ENCODE measurements at places on chromosomes 6 and 20. TPM values are rescaled to one million over a fixed set of nuclear protein-coding genes. Genes with fewer than 3 reads are reported as not detected.

PROKR2 gene
- polyA plus RNA-seq: not detected

PRRT1 gene
- not detected for polyA plus RNA-seq

RCAN2 gene
- not detected for polyA plus RNA-seq

CDC5L gene
- polyA plus RNA-seq: 16.0 TPM

CDH26 gene
- polyA plus RNA-seq: not detected

ULBP2 gene
- polyA plus RNA-seq: 0.33 TPM

PRKN gene
- 0.55 TPM for polyA plus RNA-seq

TRMT6 gene
- 13.3 TPM for polyA plus RNA-seq

TBX18 gene
- not detected for polyA plus RNA-seq

MEP1A gene
- polyA plus RNA-seq: not detected

GPX5 gene
- polyA plus RNA-seq: not detected

SULF2 gene
- polyA plus RNA-seq: 1.7 TPM

OR2B6 gene
- polyA plus RNA-seq: not detected

GTSF1L gene
- 1.2 TPM for polyA plus RNA-seq

IRF4 gene
- polyA plus RNA-seq: 22.9 TPM

LGSN gene
- not detected for polyA plus RNA-seq

SLC24A3 gene
- not detected for polyA plus RNA-seq

C20orf96 gene
- polyA plus RNA-seq: 1.1 TPM

PPP1R3G gene
- polyA plus RNA-seq: 0.23 TPM

GSTA3 gene
- polyA plus RNA-seq: not detected

BNIP5 gene
- not detected for polyA plus RNA-seq

BTNL2 gene
- polyA plus RNA-seq: not detected

RPS6KA2 gene
- polyA plus RNA-seq: 4.9 TPM

FNDC1 gene
- polyA plus RNA-seq: not detected

PRPH2 gene
- polyA plus RNA-seq: not detected

FLRT3 gene
- not detected for polyA plus RNA-seq

QRSL1 gene
- 78.5 TPM for polyA plus RNA-seq

CEBPB gene
- 18.7 TPM for polyA plus RNA-seq

ENPP3 gene
- not detected for polyA plus RNA-seq

KCNB1 gene
- not detected for polyA plus RNA-seq

ZC3H12D gene
- polyA plus RNA-seq: 8.2 TPM

MDC1 gene
- polyA plus RNA-seq: 4.6 TPM

C6orf163 gene
- 0.56 TPM for polyA plus RNA-seq

C20orf144 gene
- not detected for polyA plus RNA-seq

PI16 gene
- polyA plus RNA-seq: 2.3 TPM

PLEKHG1 gene
- polyA plus RNA-seq: 40.2 TPM

ZSCAN23 gene
- polyA plus RNA-seq: 0.14 TPM

TREML2 gene
- polyA plus RNA-seq: 12.4 TPM

ZDHHC14 gene
- polyA plus RNA-seq: 13.5 TPM

MAP7 gene
- polyA plus RNA-seq: 4.0 TPM

BACH2 gene
- polyA plus RNA-seq: 21.2 TPM

HCK gene
- 52.0 TPM for polyA plus RNA-seq

FAM83C gene
- not detected for polyA plus RNA-seq

UTRN gene
- polyA plus RNA-seq: 76.7 TPM

VSX1 gene
- not detected for polyA plus RNA-seq

PET117 gene
- polyA plus RNA-seq: 24.3 TPM

PBOV1 gene
- not detected for polyA plus RNA-seq

WFDC10B gene
- polyA plus RNA-seq: not detected

CTAGE9 gene
- polyA plus RNA-seq: not detected

CFAP61 gene
- polyA plus RNA-seq: not detected

PSORS1C1 gene
- polyA plus RNA-seq: 0.94 TPM

GGT7 gene
- polyA plus RNA-seq: 1.1 TPM

SLC35D3 gene
- polyA plus RNA-seq: not detected

Data from IgD-negative memory B cell (primary cell).